ENCODE measurements at places on chromosomes 13 and 19.
A peak's percentile ranks its signal among the peaks of the same experiment; 100 is the strongest.

DNA sequence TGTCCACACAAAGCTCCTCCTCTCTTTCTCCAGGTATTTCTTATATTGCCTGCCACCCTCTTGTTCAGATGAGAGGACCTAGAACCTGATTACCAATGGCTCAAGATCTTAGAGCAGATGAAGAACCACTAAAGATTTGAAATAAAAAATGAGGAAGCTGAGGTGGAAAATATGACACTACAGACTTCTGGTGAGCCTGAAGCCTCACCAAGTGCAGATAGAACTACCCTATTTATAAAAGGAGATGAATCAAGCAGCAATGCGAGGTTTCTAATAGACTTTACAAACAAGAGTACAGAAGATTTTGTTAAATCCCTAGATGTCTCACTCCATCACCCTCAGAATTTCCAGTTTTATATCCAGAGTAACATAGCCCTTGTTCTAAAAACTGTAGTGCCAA, 345.8 kb downstream of the TBC1D4 start:
- DNase-seq = no peak

GRCh38 chr19:30419568-30420180, 47.5 kb downstream of the ZNF536 start:
- DNase-seq = no peak

GRCh38 chr19:46951171-46951986, 68.3 kb upstream of the NPAS1 start:
- DNase-seq = no peak

DNA sequence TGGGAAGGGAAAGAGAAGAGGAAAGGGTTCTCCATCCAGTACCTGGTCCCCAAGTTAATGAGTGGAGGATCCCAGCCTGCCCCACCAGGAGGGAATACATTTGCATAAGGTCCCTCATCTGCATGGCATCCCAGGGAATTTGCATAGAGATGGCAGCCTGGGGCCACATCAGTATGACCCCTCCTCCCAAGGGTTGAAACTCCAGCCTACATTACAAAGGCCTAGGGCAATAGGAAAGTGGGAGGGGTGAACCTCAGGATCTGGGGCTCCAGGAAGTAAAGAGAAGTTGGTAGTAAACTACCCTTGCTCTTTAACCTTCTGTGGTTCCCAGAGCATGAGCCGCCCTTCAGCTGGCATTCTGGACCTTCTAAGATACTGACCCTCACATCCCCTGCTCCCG, 6.8 kb upstream of the NECTIN2 start:
- no peak for DNase-seq

DNA sequence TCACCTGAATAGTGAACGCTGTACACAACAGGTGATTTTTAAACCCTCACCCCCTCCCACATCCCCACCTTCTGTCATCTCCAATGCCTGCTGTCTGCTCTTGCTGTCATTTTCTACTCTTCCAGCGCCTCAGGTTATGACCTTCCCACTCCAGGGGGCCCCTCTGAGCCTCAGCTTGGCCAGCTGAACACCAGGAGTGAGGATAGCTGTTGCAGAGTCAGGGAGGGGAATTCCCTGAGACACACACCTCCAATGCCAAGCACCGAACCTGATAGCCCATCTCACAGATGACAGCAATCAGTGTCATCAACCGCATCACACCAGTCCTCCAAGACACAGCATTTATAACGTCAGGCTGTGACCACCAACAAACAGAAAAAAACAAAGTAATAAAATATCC, 193.5 kb downstream of the ZNF536 start:
- no peak for DNase-seq

DNA sequence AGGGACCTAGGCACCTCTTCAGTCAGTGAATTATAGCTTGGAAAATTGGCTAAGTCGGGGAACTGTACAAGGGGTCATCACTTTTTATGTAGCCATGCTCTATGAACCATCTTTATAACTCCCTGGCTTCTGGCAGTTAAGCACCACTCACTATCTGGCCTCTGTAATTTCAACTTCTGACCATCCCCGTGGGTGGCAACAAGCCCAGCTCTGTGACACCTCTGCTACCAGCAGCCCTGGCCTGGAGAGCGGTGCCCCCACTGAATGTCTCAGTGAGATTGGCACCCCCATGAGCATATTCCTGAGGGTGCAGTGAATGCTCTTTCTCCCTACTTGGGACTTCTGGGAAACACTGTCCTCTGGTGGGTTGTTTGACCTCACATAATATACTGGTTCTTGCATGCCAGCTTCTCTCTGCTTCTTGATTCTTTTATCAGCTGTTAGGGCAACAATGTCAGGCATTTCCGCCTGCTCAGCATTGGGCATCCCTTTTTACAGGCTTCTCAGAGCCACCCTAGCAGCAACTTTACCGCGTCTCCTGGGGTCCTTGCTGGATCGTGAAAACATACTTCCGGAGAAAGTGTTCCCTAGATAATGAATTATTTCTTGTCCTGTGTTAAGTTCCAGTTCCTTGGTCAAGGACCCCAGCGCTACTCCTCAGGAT, 10.4 kb downstream of the KL start:
- no peak for DNase-seq

GRCh38 chr13:83297586-83298290, 584.5 kb downstream of the SLITRK1 start:
- DNase-seq = no peak

DNA sequence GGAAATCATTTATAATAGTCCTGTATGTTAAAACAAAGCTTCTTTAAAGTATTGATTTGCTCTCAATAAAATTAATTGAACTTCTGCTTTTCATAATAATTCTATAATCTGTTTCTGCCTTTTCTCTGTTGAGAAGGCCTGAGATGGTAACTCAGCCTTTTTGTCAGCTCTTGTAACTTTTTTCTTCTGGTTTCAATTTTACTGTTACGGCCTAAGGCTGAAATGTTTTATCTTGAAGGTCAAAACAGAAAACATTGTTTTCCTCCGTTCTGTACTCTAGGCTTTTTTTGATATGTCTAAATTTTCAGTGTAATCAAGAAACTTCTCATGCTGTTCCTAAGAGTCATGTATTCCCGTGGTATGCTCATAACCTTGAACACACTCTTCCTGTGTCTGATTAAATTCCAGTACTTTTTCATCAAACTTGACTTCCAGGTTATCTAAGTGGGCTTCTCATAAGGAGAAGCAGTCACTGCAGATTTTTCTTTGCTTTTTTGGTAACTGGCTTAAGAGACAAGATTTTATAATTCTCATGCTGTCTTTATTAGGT, 7.6 kb upstream of the NAXD start:
- no peak for DNase-seq

- DNase-seq = no peak
These were observed 45.8 kb downstream of the MIPEP start for GRCh38 chr13:23843436-23843835.

GRCh38 chr13:49371943-49372613, 71.8 kb downstream of the CAB39L start:
- no peak for DNase-seq

GRCh38 chr19:35309481-35310279, 17.7 kb downstream of the MAG start:
- peak; percentile 79 for DNase-seq

GRCh38 chr13:77476456-77476855, 59.0 kb upstream of the SCEL start:
- no peak for DNase-seq

- DNase-seq = peak; percentile 71
These were observed 10.5 kb upstream of the B3GNT3 start for GRCh38 chr19:17784201-17785008.

GRCh38 chr13:112058941-112059340, 8.0 kb upstream of the SOX1 start:
- no peak for DNase-seq

DNA sequence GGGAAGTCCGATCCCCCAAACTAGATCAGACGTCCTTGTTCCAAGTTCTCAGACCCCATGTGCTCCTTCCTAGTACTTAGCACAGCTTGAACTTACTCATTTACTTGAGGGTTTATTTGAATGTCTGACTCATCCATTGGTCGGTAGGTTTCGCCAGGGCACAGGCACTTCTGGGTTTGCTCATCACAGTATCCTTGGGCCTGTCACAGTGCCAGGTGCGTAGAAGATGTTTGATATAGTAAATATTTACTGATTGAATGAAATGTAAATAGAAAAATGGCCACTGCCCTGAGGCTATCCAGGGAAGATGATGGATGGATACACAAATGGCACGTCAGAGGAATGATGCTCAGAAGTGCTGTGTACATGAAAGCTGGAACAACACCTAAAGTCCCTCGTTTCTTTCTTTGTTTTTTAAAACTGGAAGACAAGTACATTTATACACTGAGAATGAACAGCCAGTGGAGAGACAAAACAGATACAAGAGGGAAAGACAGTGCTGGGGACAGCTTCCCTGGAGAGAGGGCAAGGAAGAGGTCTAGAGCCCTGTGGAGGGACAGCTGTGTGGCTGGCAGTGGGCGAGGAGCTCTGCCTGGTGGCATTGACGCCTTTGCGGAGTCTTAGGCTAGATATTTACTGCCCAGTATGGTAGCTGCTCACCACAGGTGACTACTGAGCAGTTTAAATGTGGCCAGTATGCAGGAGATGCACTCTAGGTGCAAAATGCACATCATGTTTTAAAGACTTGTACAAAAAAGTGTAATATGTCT, 31.2 kb upstream of the KL start:
- no peak for DNase-seq

DNA sequence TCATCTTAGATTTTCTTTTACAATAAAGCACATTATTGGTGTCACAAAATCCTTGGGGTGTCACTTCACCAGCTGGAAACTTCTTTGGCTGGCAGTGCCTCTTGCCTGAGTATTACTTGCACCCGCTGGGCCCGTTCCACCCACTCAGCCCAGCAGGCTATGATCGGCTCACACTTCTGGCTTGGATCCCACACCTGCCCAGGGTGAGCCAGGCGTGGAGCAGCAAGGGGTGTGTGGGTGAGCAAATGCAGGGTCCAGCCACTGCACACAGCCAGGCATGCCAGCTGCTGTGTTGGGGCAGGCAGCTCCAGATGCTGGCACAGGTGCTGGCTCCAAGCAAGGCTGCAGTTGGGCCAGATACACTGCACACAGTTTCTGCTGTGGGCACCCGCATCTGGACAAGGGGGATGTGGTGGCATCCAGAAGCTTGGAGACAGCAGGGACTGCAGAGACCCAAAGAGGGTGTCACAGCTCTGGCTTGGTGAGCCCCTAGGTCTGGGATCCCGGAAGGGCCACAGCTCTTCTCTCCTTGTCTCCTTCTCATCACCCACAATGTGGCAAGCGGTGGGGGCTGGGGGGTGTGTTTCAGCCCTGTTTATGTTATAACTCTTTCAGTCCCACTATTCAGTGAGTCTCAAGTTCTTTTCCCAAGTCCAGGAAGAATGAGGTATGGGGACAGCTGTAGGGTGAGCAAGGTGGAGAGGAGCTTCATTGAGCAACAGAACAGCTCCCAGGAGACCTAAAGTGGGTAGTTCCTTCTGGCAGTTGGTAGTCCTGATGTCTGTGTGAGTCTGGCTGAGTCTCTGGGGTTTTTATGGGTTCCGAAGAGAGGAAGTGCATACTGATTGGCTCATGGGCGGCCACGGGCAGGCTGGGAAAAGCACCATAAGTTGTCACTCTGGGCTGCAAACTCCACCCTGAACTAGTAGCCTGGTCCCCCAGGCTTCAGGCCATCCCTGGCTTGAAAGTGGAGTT, 25.3 kb upstream of the TBC1D4 start:
- no peak for DNase-seq

- DNase-seq = no peak
These were observed 16.9 kb upstream of the SIGLEC11 start for GRCh38 chr19:49977881-49978280.

GRCh38 chr13:63873936-63874335, 2458.3 kb upstream of the PCDH20 start:
- no peak for DNase-seq

GRCh38 chr13:28820099-28821051, at the start of gene MTUS2:
Gene MTUS2 (plus strand): TSS chr13:28820339.
- DNase-seq = no peak

DNA sequence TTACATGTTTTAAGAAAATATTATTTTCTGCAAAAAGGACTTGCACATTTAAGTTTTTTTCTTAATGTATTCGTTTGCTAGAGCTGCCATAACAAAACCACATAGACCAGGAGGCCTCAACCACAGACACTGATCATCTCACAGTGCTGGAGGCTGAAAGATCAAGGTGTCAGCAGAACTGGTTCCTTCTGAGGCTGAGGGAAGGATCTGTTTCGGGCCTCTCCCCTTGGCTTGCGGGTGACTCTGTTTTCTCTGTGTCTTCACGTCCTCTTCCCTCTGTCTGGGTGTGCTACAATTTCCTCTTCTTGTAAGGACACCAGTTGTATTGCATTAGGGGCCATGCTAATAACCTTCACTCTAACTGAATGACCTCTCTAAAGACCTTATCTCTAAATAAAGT, 364.2 kb downstream of the IRS2 start:
- no peak for DNase-seq

DNA sequence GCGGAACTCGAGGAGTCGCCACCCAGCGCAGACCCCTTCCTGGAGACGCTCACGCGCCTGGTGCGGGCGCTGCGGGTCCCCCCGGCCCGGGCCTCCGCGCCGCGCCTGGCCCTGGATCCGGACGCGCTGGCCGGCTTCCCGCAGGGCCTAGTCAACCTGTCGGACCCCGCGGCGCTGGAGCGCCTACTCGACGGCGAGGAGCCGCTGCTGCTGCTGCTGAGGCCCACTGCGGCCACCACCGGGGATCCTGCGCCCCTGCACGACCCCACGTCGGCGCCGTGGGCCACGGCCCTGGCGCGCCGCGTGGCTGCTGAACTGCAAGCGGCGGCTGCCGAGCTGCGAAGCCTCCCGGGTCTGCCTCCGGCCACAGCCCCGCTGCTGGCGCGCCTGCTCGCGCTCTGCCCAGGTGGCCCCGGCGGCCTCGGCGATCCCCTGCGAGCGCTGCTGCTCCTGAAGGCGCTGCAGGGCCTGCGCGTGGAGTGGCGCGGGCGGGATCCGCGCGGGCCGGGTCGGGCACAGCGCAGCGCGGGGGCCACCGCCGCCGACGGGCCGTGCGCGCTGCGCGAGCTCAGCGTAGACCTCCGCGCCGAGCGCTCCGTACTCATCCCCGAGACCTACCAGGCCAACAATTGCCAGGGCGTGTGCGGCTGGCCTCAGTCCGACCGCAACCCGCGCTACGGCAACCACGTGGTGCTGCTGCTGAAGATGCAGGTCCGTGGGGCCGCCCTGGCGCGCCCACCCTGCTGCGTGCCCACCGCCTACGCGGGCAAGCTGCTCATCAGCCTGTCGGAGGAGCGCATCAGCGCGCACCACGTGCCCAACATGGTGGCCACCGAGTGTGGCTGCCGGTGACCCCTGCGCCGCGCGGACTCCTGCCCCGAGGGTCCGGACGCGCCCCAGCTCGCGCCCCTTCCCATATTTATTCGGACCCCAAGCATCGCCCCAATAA, 2.3 kb downstream of the AMH start:
- no peak for DNase-seq

GRCh38 chr13:76883236-76883635, 3.0 kb downstream of the KCTD12 start:
- no peak for DNase-seq

DNA sequence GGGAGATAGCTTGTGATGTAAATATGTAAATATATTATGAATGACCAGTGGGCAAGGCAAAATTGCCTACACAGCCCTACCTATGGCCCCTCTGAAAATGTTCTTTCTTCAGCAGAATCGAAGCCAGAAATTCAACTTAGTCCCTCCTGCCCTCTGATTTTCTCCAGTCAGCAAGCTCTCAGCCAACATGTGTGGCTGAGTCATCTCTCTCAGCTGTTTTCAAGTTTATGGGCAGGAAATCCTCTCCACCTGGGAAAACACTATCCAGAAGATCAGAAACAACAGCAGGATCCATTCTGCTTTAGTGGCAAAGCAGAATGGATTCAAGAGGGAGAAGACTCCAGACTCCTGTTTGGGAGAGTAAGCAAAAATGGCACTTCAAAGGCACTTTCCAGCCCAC, 8.9 kb upstream of the ZNF527 start:
- DNase-seq = no peak

- no peak for DNase-seq
These were observed 80.0 kb downstream of the GPR12 start for GRCh38 chr13:26680572-26680971.

GRCh38 chr19:2574478-2574931, 98.6 kb downstream of the GADD45B start:
- no peak for DNase-seq

Data from left hindlimb (tissue), 1 donor.